Fibroblast of villous mesenchyme (primary cell): ENCODE measurements at places on chromosomes 5 and 9.

DNA sequence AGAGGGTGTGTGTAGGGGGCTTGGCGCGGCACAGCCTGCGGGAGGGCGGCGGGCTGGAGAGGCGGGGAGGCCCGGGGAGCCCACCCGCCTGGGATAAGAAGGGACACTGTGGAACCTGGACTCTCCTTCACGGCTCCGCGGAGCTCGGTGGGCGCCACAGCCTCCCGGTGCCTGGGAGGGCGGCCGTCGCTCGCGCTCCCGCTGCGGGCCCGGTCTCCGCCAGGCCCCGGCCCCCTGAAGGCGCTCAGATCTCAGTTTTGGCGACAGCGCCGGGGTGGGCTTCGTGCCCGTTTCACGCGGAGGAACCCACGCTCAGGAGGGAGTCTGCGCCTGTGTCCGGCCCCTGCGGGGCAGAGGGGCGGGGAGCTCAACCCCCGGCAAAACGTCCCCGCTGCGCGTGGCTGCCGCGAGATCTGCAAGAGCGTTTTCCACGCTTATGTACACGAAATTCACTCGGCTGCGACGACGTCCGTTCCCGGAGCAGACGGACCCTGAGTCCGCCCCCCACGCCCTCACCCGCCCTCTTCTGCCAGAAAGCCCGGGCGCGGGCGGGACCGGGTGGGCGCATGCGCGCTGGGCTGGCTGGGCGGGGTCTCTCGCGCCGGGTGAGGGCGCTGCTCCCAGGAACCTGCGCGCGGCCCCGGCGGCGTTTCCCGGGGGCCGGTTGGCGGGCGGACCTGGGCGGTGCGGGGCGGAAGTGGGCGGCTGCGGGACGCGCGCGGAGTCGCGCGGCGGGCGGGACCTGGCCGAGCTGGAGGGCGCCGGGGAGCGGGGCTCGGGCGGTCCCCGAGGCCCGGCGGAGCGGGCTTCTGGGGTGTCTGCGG is at the start of gene NELFB:
TSS of gene NELFB (plus strand) at position 704 of the 824 bp plus-strand sequence.
- DNase-seq: peak; percentile 88

- DNase-seq: peak; percentile 98
These were observed 1.3 kb upstream of the DUSP1 start for GRCh38 chr5:172772112-172772906.

GRCh38 chr9:108186642-108187395 is 669.0 kb downstream of the ACTL7B start:
- DNase-seq: no peak

DNA sequence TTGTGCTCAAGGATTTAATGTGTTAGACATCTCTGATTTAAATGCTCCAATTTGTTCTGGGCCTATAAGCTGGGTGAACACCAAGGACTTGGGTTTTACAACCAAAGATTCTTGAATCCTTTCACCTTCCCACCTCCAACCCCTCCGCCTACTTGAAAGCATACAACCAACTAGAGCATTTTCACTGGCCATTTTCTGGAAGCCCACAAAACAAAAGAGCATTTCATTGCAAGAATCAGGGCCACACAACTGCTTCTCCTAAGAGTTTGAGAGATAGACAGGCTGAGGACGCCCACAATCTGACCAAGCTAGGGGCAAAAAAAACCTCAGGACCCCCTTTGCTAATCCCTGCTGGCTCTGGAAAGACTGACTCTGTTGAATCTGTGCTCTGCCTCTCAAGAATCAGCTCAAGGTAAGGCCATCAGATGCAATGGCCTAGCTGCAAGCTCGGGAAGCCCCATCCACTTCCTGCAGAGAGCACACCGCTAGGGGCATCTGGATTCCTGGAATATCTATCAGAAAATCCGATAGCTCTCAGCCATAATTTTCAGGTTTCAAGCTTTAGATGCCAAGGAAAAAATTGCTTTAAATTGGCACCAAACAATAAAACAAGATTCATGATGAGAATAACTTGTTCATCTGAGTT is 57.7 kb downstream of the RETREG1 start:
- no peak for DNase-seq

- no peak for DNase-seq
These were observed 39.6 kb upstream of the SAP30L start for GRCh38 chr5:154406231-154406630.

- no peak for DNase-seq
These were observed 9.7 kb upstream of the RALGDS start for GRCh38 chr9:133130685-133131244.

GRCh38 chr5:80781356-80781755 is 126.6 kb upstream of the DHFR start:
- no peak for DNase-seq

GRCh38 chr5:10275991-10276390 is 25.9 kb downstream of the CCT5 start:
- peak; percentile 76 for DNase-seq

DNA sequence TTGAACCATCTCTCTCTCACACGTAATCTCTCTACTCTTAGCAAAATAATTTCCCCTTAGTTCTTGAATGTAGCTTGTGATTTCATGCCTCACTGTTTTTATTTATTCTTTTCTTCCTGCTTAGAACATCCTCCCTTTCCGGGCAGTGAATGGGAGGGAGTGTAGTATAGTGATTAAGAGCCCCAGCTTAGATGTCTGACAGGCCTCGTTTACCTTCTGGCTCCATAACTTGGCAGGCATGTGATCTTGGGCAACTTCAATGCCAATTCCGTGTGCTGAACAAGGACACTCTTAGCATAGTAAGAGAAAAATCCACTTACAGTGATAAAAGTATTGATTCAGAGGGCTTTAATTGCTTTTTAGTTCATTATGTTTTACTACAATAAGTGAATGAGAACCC is 96.3 kb upstream of the TNPO1 start:
- no peak for DNase-seq

GRCh38 chr9:111965566-111966019 is 69.0 kb downstream of the UGCG start:
- peak; percentile 85 for DNase-seq

DNA sequence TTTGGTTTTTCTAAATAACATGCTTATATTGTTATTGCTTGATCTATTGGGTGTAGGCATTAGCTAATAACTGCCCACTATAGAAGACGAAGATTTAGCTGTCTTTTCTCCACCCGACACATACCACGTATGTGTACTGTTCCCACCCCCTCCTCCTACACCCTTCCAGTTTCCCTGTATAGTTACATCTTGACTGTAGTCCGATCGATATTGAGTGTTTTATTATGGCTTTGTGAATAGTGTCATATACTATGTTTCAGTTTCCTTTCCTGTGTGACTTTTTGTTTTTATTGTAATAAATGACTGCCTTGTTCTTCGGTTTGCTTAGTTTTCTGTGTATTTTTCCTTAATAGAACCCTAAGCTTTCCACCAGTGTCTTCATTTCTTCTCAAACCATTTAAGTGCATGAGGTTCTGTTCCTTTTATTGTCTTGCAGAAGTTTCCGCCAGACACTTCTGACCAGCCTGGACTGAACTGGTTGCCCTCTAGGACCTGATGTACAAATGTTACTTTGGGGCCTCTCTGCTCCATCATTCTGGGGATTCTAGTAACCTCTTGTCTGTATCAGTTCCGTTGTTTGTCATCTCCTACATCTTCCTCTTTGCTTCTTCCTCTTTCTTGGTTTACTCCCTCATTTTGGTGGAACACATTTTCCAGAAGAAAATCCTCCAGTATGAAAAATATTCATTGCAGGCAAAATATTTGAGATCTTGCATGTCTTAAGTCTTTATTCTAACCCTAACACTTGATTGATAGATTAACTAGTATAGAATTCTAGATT is 61.8 kb downstream of the PRKACG start:
- DNase-seq: no peak

DNA sequence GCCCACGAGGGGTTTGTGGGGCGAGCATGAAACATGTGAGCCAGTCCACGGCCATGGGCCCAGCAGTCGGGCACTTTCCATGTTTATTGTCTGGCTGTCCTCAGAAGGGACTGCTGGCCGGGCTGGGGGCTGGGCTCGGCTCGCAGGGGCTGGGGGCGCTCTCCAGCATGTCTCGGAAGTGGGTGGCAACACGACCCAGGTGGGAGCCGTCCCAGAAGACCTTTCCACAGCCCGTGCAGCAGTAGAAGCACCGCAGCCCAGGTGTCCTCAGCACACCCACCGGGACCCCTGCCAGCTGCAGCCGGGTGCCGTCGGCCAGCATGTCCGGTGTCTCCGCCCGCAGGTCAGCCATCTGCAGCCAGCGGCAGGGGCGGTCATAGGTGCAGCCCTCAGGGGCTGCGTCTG is 4.8 kb upstream of the NRARP start:
- DNase-seq: no peak

- no peak for DNase-seq
These were observed 49.1 kb downstream of the DOCK2 start for GRCh38 chr5:169686137-169686536.

GRCh38 chr5:6572825-6573380 is 59.9 kb downstream of the NSUN2 start:
- DNase-seq: no peak

GRCh38 chr5:133985540-133986180 is 17.2 kb upstream of the C5orf15 start:
- no peak for DNase-seq

DNA sequence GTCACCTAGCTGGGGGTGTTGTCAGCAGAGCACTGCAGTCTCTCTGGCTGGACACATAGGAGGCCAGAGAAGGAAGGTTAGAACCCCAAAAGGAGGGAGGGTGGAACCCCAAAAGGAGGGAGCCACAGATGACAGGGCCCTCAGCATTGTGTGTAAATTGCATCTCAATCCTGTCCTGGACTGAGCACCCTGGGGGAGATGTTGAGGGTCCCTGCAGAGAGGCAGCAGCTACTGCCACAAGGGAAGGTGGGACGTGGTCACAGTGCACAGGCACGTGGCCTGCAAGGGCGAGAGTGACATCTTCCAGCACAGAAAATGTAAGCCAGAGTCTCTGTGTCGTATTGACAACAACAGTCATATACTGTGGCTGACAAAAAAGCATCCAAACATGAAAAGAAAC is 36.5 kb upstream of the CEP72 start:
- DNase-seq: no peak

- DNase-seq: no peak
These were observed 22.1 kb downstream of the CEMIP2 start for GRCh38 chr9:71746023-71746757.

GRCh38 chr5:10329820-10330481 is 22.2 kb upstream of the CMBL start:
- DNase-seq: peak; percentile 89

GRCh38 chr5:90290648-90291047 is 118.9 kb downstream of the CETN3 start:
- no peak for DNase-seq

DNA sequence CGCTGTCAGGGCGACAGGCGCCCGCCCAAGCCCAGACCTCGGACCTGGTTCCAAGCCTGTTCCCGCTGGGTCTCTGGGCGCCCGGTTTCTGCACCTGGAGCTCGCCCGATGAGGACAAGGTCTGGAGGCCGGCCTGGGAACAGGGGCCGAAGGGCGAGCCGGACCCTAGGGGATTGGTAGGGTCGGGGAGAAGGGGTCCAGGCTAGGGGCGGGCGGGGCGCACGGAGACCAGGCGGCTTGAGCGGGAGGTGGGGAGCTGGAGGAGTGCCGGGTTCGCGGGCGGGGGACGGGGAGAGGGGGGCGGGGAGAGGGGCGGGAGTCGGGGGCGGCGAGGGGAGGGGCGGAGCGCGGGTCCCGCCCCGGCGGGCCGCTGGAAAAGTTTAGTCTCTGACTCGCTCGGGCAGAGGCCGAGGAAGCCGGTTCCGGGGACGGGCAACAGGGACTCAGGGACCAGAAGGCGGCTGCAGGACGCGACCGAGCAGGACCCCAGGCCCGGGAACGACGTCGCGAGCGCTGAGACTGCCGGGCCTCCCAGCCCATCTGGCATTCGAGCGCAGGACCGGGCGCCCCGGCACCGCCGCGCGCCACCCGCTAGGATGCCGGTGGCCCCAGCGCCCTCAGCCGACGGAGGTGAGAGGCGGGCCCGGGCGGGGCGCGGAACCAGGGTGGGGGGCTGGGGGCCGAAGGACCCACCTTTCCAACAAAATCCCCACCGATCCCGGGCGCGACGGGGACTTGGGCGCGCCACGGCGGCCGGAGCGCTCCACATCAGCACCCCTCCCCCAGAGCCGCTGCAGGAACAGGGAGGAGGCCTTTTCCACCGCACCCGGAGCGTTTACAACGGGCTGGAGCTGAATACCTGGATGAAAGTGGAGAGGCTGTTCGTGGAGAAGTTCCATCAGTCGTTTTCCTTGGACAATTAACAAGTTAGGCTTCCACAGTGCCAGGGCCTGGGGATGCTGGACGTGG is at the start of gene S1PR3:
TSS of gene S1PR3 (plus strand) at position 403 of the 969 bp plus-strand sequence. CDS start 9,733 bp downstream, outside the sequence.
- peak; percentile 62 for DNase-seq

DNA sequence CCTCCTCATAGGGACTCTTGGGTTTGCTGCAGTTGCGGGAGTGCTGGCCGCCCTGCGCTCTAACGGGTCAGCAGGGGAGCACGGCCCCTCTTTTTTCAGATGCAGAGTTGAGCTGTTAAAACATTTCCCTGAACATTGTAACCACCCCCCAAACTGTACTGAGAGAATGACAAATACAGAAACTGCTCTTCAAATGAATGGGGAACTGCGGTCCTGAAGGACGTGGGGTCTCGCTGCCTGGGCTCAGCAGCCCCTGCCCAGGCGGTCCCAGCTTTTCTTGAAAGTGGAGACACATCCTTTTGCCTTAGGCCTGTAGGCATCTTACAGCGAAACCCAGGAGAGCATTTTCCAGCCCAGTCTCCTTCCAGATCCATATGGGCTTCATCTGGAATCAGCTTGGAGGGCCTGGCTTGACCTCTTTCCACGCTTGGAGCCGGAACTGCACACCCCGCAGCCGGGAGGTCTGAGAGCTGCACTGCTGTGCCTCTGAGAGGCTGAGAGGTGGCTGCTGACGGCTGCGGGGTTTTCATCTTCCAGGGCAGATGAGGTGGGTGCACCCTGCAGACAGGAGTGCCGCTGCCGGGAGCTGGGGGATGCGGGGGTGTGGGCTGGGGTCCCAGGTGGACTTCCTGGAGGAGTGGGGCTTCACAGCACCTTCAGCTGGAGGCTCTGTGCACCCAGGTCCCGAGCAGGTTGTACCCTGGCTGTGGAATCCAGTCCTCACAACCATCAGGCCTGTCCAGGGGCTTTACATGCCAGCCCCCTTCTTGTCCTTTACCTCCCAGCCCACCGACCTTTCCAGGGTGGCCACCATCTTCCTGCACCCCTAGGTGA is 1.2 kb upstream of the AGPAT2 start:
- peak; percentile 20 for DNase-seq

DNA sequence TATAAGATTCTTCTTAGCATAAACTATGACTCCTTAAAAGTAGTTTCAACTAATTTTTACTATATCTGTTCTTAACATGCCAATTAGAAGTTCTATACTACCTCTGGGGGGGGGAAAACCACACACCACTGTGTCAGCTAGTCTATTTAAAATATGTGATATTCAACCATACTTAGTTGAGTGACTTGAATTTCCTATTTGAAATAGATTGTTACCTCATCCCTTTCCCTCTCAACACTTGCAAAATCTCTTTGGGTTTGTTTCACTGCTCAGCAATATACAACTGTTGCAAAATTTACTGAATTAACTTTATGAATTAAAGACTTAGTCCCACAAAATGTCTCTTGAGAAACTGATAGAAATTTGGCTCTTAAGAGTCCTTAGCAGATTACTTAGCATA is 151.1 kb upstream of the POU5F2 start:
- DNase-seq: no peak
